ENCODE measurements at places on chromosomes 11 and 22.

DNA sequence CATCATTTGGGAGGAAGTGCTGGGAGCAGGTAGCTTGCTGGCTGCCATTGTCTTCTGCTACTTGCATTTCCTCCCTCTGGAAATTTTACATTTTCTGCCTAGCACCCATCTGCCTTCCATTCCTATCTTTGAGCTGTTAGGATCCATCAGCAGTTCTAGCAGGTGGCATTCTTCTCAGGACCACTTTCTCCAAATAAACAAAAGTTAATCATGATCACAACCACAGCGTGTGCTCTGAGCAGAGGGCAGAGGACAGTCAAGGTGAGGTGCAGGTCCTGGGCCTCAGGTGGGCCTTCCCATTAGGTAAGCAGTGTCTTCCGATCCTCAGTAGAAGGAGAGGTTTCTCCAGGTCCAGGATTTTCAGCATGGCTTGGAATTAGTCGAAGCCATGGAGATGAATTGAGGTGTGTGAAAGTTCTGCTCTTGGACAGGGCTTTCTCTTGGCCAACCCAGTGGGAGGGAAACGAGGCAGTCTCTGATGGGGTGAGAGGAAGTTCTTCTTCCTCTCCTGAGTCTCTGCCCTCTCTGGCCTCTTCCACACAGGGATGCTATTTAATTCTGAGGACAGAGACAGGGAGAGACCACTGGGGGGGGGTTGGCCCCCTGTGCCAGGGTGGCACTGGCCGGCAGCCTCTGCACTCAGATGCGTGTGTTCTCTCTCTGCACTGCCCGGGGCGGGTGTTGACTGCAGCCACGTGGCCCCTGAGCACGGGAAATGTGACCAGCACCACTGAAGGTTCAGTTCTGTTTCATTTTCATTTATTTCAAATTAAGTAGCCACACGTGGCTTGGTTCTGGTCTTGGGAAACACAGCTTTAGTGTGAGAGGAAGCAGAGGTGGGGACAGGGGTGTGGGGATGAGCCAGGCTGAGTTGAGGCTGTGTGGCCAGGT, 170.8 kb downstream of the TBC1D22A start:
- DNase-seq: no peak

GRCh38 chr22:28670756-28671155, 8.9 kb downstream of the TTC28 start:
- no peak for DNase-seq

DNA sequence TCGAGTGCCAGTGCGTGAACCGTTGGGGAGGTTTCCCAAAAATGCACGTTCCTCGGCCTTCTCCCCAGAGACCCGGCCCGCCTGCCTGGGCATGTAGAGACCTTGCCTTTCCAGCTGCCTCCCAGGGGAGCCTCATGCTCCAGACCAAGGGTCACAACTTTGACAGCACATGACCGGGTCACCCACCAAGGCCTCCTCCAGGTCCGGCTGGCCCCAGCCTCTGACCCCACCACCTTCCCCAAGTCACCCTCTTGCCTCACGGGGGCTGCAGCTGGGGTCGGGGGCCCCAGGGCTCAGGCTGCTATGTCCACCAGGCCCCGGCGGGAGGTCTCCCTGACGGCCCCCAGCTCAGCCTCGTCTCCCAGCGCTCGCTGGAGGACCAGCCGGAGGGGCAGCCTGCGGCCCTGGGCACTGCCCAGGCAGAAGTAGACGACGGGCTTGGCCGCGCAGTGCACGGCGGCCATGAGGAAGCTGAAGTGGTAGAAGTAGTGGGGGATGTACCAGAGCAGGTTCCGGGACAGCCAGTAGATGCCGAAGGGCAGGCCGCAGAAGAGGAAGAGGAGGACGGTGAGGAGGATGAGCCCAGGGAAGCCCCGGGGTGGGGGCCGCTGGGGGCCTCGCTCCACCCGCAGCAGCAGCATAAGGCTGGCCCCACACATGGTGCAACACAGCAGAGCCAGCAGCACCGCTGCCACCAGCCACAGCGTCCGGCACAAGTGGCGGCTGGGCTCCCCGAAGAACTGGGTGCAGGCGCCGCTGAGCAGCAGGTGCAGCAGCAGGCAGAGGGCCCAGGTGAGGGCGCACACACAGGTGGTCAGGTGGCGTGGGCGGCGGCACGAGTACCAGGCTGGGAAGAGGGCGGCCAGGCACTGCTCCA, 4.4 kb downstream of the MRGPRE start:
- no peak for DNase-seq

GRCh38 chr11:115317277-115318185, 186.7 kb downstream of the CADM1 start:
- DNase-seq: no peak

GRCh38 chr22:28799606-28800307, 612 bp downstream of the XBP1 start:
- no peak for DNase-seq

- DNase-seq: no peak
Observed at GRCh38 chr11:66064571-66064970, 5.5 kb upstream of the PACS1 start.

DNA sequence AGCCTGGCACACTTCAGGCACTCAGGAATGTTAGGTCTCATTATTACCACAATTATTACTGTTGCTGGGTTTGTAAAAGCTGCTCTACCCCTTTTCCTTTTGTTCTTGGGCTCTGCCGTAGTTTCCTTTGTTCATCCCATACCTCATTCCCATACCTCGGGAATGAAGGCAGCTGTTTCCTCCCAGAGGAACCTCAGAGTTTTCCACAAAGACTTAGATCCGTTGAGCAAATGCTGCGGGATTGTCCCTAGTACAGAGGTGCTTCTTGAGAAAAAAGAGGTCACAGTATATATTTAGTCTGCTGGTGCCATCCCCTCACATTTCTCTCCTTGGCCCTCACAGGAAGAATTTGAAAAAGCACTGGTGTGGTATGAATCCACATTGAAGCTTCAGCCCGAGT, 134.7 kb downstream of the TTC17 start:
- no peak for DNase-seq

GRCh38 chr11:72758690-72759389, 6.6 kb upstream of the ARAP1 start:
- no peak for DNase-seq

DNA sequence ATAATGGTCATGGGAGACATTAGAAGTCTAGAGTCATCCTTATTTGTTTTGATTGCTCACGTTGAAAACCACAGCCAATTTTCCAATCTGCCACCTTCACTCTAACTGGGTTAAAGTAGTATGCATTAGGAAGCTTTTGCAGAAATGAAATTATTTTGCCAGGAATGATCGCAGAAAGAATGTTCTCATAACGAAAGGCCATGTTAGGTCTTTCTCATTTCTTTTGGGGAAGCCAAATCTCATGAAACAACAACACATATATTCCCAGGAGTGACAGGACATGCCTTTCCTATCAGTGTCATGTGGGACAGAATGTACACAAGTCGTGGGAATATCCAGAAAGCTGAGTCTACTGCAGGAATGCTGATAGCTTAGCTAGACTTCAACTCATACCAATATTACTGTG, 386.3 kb downstream of the AASDHPPT start:
- no peak for DNase-seq

GRCh38 chr22:49629586-49630447, 197.9 kb downstream of the BRD1 start:
- DNase-seq: no peak

Measured in NK-92 treated with Interleukin-12 subunit alpha and Interleukin-12 subunit beta, amount 100 ng/mL, for 24 hours (cell line).